ENCODE measurements at places on chromosomes 2 and 18.

- DNase-seq: no peak
Measured at GRCh38 chr18:805755-806110, 6.3 kb downstream of the YES1 start.

- peak; percentile 40 for DNase-seq
Measured at GRCh38 chr2:210577263-210578071, 21.1 kb downstream of the CPS1 start.

GRCh38 chr2:64605991-64606478 lies 47.7 kb downstream of the SERTAD2 start:
- DNase-seq: no peak

- no peak for DNase-seq
Measured at GRCh38 chr18:13982126-13982525, 66.8 kb upstream of the MC2R start.

DNA sequence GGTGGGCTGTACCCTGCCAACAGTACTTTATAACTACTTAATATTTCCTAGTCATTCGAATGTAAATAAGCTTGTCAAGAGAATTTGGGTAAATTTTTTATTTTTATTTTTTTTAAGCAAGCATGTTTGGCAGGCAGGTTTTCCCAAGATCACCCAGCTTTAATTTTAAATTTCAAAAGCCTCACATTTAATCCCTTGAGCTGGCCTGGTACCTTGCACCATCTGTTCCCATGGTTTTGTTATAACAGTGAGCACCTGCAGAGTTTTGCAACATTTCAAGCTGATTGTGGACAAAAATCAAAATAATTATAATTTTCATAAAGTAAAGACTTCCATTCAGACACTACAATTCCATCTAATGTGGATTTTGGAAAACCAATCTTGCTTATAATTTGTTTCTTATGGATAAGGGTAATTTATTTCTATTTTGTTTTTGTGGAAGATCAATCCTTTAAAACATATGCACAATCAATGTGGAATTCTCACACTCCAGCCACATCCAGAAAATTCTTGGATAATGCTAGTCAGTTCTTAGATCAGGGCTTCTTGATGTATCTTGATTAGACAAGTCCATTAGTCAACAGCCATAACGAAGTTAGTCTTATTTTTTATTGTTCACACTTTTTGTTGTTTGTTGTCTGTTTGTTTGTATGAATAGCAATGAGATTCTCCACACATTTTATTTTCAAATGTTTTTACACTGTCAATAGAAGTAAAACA lies 689.3 kb downstream of the NR4A2 start:
- no peak for DNase-seq

DNA sequence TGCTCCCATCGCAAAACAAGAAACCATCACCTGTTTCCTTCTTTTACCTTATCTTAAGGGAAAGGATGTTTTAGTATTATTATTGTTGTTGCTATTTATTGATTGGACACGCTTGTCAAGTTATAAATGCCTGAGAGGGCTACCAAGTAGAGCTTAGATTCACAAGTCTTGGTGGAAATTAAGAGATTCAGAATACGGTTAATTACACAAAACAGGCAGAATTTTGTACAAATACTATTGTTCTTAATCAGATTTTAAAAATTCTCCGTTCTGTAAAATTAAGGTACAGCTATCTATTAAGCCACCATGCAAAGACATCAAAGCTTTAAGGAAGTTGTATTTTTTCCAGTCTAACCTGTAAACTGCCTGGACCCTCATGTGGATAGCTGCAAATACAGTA lies 1.1 kb upstream of the ZNF521 start:
- DNase-seq: no peak

DNA sequence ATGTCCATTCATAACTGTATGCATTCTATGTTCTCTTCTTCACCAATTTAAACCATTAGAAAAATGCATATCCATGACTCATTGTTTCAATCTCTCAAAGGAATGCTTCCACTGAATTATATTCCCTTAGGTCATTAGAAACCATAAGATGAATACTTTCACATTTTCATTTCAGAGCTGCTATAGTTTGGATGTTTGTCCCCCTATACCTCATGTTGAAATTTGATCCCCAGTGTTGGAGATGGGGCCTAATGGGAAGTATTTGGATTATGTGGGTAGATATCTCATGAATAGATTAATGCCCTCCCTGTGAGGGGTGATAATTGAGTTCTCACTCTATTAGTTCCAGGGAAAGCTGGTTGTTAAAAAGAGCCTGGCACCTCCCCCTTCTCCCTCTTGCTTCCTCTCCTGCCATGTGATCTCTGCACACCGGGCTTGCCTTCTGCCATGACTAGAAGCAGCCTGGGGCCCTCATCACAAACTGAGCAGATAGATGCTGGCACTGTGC lies 35.7 kb downstream of the THUMPD2 start:
- no peak for DNase-seq

DNA sequence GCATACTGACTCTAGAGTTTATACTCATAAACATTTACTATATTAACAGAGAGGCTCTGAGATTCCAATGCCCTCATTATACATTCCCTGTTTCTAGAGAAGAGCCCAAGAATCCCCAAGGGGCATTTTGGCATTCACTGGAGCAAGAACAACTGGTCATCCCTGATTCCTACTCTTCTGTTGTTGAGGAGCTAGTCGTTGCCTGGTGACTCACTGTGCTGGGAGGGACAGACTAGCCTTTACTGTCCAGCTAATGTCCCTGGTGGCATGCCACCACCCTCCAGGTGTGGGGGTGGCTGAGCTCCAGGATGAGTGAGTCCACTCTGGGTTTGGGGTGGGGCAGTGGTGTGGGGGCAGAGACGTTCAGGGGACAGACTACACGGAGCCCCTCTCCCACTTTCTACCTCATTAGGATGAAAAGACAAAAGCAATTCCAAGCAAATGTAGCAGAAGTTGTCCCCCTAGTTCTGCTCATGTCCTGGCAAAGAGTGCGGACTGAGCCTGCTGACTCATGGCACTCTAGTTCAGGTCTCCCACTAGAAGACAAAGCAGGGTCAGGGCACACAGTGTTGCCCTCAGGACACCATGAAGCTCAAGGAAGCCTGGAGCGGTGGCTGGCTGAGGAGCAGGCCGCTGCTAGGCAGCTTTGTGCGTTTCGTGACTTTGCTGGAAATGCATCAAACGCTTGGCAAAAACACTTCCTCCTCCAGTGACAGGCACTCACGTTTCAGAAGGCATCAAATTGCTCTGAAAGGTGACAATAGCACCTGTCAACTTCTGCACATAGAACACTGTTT lies 49.4 kb downstream of the RHOB start:
- DNase-seq: no peak

GRCh38 chr2:10978090-10978670 lies 66.4 kb downstream of the KCNF1 start:
- DNase-seq: no peak

- DNase-seq: no peak
Measured at GRCh38 chr2:188114014-188114413, 177.7 kb upstream of the GULP1 start.

GRCh38 chr2:175844169-175844568 lies 157.9 kb downstream of the LNPK start:
- DNase-seq: no peak

DNA sequence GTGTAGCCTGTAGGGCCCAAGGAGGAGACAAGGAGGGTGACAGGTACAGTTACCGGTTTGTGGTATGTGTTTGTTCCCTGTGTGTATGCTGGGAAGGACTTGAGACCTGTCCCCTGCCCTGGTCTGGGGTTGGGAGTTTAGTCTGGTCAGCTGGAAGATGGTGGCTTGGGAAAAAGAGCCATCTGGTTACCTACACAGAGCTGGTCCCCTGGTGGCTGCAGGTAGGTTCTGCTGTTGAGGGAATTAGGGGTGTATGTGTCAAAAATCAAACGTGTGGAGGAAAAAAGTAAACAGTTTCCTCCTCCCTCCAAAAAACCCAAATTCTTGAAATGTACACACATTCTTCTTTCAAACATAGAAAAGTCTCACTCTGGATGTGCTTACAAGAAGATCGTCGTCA lies 24.3 kb downstream of the PTMA start:
- DNase-seq: no peak

DNA sequence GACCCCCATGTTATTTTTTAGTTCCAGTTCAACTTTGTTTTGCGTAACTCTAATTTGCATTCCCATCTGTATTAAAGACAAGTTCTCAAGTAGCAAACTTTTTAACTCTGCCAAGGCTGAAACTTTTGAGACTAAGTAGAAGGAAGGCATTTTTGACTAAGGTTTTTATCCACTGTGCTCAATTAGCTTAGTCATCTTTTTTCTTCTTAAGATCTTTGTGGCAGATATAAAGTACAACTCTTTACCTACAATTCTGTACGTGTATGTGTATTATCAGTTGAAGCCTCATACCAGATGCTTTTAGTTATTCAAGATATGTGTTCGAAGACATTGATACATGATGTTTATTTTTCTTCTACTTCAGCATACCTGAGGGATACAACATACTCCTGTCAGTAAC lies 41.6 kb downstream of the CREB1 start:
- no peak for DNase-seq

- no peak for DNase-seq
Measured at GRCh38 chr2:186991766-186992417, 142.9 kb upstream of the ZSWIM2 start.

DNA sequence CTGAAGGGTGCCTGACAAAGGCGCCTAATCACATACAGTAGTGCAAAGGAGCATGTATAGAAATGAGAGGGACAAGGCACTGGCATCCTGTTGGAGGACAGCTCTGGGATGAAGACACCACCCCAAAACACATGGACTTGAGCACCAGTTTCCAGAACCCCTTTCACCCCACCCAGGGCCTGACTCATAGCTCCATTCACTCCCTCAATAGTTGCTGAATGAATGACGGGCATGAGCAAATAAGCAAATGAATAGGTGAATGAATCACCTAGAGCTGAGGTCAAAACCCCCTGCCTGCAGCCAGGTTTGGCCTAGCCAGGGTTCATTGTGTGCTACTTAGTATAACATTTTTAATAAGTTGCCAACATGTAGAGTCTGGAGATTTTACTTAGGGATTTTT lies 66.3 kb downstream of the NRP2 start:
- no peak for DNase-seq

Data from CD4-positive, alpha-beta T cell treated with Interleukin-2 at 100 ng/mL for 4 hours (primary cell).